T47D (cell line): ENCODE measurements at places on chromosomes 1 and 21.

GRCh38 chr1:184648160-184648855 is 106.3 kb downstream of the EDEM3 start:
- no peak for DNase-seq

DNA sequence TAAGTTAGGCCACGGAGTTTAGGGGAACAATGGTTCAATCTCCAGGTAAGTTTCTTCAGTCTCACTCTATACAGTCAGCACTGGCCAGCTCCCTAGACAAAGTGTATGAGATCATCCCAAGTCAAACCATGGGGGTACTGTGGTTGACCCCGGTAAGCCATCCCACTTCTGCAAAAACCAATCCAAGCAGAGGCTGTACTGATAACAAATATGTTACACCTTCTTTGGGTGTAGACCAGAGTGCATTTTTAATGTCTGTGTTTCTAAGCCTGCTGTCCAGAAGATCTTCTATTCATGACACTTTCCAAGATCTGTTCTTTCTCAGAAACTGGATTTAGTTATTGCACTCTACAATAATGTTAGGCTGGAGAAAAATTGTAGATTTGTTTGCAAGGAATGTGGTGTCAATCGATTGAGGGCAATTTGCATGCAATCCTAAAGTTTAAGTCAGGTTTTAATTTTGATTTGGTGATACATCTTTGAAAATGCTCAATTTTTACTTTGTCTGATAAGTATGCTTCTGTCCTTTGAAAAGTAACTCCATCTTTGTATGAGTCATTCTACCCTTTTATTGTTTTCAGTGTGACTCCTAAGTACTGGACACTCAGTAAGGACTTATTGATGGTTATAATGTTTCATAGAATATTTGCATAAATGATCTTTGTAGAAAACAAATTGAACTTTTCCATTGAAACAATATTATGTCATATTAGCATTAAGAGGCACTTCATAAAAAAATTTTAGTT is 152.4 kb downstream of the HLX start:
- no peak for DNase-seq

GRCh38 chr1:208604295-208604694 is 360.1 kb upstream of the PLXNA2 start:
- no peak for DNase-seq

- DNase-seq: no peak
Observed at GRCh38 chr1:221302357-221302756, 423.1 kb downstream of the HLX start.

GRCh38 chr21:44427241-44428120 is 27.8 kb upstream of the LRRC3 start:
- no peak for DNase-seq

GRCh38 chr1:6111571-6111970 is 65.9 kb downstream of the KCNAB2 start:
- DNase-seq: no peak

- peak; percentile 69 for DNase-seq
Observed at GRCh38 chr1:47931395-47931794, 65.8 kb downstream of the TRABD2B start.

DNA sequence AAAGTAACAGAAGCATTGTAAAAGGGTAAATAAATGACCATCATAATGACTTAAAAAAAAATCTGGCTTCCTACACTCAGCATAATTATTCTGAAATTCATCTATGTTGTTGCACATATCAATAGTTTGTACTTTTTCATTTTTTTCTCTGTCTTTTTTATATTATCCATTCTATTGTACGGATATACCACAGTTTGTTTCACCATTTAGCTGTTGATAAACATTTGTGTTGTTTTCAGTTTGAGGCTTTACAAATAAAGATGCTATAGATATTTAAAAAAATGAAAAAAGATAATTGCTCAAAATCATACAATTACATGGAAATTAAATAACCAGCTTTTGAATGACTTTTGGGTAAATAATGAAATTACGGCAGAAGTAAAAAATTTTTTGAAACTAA is 31.9 kb downstream of the GPR88 start:
- no peak for DNase-seq

GRCh38 chr1:227273557-227273956 is 44.7 kb downstream of the CDC42BPA start:
- DNase-seq: no peak

GRCh38 chr1:109198043-109198695 is 15.5 kb upstream of the SARS1 start:
- DNase-seq: no peak

DNA sequence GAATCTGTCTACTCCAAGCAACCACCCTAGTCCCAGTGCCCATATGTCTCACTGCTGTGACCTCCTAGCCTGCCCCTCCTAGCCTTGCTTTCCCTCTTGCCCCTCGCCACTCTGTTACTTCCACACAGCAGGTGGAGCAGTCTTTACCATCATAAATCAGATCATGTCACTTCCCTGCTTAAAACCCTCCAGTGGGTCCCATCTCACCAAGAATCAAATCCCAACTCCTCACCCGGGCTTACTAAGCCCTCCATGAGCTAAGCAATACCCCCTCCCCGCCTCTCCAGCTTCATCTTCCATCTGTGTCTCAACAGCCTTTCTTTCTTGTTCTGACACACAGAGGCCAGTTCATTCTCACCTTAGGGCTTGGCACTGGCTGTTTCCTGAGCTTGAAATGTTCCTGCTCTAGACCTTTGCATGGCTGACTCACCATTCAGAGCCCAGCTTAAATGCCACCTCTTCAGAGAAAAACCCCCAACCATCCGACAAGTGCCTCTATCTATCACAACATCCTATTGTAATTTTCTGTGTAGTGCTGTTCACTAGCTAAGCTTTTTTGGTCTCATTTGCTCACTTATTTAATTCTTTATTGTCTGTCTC is 22.3 kb downstream of the KNCN start:
- no peak for DNase-seq

GRCh38 chr1:83694449-83694848 is 304.5 kb downstream of the TTLL7 start:
- no peak for DNase-seq

GRCh38 chr1:203768256-203768655 is 3.3 kb downstream of the LAX1 start:
- DNase-seq: no peak

- no peak for DNase-seq
Observed at GRCh38 chr1:168116327-168116799, 20.4 kb downstream of the GPR161 start.

DNA sequence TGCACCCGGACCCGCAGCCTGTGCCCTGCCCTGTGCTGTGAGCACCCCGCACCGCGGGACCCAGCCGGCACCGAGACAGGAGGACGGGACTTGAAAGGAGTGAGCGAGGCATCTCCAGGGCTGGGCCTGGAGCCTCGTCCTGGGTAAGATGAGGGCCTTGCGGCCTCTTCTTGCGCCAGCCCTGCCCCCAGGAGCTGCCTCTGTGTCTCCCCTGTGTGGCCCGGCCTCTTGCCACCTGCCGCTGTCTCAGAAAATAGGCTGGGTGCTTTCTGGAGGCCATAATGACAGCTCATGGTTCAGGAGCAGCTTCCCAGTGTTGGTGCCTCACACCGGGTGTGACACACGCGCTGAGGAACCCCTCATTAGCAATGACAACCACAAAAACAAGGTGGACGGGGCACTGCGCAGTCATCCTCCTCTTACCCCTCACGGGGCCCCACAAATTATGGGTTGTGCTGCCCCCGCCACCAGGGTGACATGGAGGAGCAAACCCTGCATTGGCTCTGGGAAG is 161.5 kb upstream of the C1orf174 start:
- DNase-seq: no peak

DNA sequence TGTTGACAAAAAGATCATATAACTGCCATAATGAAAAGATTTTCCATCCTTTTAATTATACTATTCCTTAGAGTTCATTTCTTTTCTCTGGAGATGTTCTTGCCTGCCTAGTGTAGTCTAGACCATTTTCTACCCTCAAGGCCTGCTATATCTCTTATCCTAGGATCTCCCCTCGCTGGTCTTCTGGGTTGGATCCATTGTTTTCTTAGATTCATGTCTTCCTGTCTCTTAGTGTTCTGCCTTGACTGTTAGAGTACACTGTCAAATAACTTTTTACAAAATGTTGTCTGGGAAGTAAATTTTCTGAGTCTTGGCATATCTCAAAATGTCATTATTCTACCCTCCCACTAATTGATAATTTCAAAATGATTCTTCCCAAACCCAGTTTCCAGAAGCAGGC is 66.6 kb downstream of the TRAF5 start:
- DNase-seq: no peak

DNA sequence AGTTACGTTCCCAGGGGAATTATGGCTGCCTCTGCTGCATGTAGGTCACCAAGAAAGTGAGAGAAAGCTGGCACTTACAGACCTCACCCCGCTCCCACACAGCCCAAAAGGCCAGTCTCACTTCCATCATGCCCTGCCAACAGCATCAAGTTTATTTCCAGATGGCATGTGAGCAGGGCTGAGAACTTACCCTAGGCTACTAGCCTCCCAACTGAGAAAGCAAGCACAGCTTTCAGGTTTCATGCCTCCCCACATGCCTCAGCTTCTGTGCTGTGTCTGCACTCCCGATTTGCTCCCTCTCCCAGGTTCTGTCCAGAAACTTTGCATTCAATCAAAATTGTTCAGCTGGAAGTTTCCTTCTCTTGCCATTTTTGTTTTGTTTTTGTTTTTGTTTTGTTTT is 59.1 kb upstream of the CRB1 start:
- DNase-seq: no peak

DNA sequence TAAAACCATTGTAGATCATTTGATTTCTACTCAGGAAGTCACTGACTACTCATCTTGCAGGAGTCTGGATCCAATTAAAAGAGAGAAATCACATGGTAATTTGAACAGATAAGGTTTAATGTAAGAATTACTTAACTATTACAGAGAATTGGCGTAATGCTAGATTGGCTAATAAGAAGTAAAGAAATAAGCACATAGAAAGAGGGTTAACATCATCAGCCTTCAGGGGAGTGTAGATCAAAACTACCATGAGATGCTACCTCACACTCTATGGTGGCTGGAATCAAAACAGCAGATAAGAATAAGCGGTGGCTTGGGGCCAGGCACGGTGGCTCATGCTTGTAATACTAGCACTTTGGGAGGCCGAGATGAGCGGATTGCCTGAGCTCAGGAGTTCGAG is 11.7 kb downstream of the ST3GAL3 start:
- no peak for DNase-seq

DNA sequence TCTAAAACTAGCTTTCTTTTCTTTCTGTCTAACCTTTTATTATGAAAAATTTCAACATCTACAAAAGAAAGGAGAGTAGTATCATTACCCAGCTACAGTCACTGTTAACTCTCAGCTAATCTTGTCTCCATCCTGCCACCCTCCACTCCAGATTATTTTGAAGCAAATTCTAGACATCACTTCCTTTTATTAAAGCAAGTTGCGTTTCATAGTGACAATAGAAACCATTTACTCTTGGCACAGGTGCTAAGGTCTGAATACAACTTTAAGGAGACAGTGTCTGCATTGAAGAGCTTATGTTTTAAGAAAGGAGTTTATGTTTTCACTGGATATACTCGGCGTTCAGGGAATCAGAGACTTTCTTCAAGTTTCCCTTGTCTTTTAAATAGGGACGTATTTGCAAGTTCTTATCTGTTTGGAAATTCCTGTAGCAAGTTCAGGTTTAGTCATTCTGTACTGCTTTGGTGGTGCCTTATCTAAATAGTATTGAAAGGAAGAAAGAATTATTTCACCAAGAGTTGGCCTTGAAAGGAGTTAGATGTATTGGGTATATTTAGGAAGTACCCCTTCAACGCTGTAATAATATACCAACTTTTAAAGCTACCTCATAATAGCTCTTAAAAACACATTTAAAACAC is 42.7 kb downstream of the ITSN1 start:
- DNase-seq: no peak

DNA sequence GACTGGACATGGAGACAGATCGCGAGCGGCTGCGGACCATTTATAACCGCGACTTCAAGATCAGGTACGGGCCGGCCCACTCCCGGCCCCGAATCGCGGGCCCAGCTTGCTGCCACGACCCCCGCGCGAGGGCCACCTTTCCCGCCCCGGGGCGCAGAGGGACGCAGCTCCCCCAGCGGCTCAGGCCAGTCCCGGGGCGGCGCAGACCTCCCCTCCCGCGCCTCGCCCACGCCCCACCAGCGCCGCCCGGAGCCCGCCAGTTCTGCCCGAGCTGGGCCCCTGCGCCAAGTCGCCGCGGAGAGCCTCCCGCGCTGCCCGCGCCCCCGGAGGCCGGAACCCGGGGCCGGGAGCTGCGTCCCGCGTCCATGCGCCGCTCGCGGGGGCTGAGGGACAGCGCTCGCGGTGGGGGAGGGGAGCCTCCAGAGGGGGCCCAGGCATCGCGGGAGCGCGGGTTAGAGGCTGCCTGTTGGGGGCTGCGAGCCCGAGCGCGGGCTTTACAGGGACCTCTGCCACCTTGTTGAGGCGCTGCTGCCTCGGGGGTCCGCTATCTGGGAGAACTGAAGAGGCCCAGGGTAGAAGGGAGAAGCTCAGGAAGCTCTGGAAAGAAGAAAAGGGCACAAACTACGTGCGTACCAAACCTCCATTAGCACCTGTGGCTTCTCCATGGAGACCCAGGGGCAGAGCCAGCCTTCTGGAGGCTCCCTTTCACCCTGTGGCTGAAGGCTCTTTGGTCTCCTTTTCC is 698 bp downstream of the MOV10 start:
- no peak for DNase-seq

DNA sequence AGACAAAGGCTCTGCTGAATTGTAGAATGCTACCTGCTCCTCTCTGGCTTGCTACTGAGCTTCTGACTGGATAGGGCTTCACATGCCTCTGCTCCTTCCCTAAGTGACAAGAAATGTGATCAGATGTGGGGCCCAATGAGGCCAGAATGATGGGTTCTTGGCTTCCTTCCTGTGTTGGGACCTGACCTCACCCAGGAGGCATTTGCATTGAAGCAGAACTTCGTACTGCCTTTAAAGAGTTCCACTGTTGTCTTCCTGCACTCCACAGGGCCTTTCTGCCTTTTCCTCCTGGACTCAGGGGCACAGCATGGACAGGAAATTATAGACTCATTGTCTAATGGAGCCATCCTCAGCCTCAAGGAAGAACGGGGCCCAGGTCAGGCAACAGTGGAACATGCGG is 14.3 kb downstream of the ZNF670 start:
- no peak for DNase-seq

- no peak for DNase-seq
Observed at GRCh38 chr1:61157468-61157987, 75.2 kb downstream of the NFIA start.

- no peak for DNase-seq
Observed at GRCh38 chr1:55774446-55774845, 559.3 kb upstream of the USP24 start.

- DNase-seq: no peak
Observed at GRCh38 chr1:24828183-24828886, 83.1 kb downstream of the CLIC4 start.

DNA sequence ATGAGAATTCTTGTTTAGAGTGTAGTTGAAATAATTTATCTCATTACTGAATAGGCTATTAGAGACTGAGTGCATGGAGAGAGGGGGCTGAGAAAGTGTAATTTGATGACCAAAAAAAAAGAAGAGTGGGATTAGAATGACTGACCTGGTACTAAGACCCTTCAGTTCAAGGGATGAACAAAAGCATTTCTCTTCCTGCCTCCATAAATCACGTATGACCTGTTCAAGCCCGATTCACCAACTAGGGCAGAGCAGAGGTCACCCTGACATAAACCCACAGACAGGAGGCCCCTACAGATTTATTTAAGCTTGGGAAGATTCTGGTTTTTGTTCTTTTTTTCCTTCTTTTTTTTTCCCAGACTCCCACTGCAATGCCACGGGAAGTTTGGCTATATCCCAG is 123.7 kb upstream of the COP1 start:
- DNase-seq: no peak
